Hypothalamus (tissue), 51 donors: ENCODE measurements at places on chromosomes 3 and 15.

DNA sequence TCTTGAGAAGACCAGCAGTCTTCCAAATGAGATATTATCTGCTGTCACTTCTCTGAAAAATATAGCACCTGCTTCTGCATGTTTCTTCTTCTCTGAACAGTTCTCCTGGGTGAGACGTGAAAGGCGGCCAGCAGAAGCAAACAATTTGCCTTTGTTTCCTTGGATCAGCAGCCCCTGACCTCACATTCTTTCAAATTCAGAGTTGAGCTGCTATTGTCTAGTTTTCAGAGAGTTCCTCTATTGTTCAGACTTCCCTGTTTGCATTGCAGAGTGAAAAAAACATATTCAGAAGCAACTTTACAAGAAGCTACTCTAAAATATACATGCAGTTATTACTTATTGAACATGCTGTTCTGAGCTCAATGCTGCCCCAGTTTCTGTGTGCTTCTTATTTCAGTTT lies 653.6 kb downstream of the NAALADL2 start:
- DNase-seq = peak; percentile 29

- no peak for DNase-seq
Observed at GRCh38 chr3:13332158-13332557, 88.0 kb downstream of the NUP210 start.

DNA sequence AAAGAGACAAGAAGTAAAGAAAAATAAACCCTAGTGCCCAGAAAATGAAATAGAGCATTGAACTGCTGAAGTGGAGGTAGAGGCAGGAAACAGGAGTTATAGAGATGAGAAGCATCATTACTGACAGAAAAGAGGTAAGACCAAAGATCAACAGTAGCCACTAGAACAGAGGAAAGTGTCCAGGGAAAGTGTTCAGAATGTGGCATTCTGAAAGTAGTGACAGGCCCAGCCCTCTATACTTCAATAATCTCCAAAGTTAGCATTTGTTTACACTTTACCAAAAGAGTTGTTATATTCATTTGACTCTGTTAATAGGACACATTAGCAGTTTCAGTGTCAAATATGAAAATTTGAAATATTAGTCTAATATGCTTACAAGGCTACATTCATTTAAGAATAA lies 727.1 kb upstream of the NECTIN3 start:
- no peak for DNase-seq

DNA sequence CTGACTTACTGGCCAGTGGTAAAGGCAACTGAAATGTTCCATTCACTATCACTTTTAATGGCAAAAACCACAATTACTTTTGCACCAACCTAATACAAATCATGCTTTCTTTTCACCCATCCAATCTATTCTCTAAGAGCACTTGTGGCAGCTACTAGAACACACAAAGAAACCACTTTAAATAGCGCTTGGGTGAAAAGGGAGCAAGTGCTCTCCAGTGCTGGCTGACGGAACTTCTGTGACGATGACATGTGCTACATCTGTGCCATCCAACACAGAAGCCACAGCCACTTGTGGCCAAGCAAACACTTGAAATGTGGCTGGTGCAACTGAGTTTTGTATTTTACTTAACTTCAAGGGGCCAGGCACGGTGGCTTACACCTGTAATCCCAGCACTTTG lies 18.9 kb downstream of the SH3BP5 start:
- DNase-seq = no peak

DNA sequence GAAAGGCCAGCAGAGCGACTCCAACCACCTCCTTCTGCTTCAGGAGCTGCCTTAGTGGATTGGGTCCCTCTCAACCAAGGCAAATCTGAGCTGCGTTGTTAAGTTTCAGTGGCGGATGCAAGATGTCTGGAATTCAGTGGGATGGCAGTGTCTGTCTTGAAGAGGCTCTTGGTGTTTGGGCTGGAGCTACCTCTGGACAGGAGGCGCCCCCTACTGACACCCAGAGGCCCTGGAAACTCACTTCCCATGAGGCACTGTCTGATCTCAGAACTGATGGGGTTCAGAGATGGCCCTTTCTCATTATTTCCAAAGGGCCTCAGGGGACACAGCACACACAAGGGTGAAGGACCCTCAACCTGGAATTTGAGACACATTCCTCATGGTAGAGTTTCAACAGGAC lies 6.0 kb upstream of the SLC28A1 start:
- DNase-seq = no peak
